ENCODE measurements at places on chromosomes 3 and 15.

DNA sequence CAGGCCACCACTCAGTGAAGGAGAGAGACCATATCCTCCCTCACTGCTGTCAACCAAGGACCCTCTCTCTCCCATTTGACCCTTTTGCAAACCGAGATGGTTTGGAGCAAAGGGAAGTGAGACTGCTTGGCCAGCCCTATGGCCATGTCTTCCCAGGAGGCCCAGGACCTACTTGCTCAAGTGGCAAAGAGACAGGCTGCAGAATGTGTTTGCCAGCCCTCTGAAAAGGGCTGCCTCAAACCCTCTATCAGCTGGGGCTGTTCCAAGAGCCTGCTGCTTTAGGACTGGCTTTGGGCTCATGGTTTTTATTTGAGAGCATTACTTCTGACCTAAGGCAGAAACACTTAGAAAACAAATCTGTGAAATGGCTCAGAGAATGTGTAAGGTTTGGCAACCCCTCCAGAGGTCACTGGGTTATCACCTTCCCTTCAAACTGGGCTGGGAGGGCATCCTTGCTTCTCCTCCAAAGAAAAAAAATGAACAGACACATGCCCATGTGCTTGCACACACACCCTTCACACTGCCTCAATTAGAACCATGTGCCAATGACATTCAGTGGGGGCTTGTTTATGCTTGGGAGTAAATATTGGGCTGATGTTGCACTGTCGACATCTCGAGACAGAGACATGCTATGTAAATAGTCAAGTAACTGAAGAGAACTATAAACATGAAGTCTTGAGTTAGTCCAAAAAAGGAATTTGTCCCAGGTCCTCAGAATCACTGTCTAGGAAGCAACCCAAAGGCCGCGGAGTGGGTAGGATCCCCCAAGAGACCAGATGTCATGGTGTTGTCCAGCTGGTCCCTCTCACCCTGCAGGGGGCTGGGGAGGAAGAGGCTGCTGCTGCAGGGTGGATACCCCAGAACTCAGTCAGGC lies 49.8 kb upstream of the CTDSPL start:
- no peak for DNase-seq

DNA sequence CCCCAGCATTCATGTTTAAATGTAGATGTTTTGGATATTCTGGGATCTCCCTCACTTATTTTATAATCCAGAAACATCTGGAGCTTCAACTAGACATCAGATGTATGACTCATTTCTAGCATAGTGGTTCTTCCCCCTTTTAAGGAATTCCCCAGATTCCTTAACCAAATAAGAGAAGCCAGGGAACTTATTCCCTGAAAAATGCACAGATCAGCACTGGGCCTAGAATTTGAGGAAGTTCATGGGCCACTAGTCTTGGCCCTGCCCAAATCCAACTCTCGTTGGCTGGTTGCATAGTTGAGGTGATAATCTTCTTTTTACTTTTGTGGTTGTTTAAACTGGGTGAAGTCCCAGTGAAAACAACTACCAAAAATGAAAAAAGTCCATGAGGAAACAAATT lies 20.4 kb downstream of the RARRES1 start:
- no peak for DNase-seq

- no peak for DNase-seq
These were observed 156.7 kb downstream of the TMCO5A start for GRCh38 chr15:38091078-38091645.

DNA sequence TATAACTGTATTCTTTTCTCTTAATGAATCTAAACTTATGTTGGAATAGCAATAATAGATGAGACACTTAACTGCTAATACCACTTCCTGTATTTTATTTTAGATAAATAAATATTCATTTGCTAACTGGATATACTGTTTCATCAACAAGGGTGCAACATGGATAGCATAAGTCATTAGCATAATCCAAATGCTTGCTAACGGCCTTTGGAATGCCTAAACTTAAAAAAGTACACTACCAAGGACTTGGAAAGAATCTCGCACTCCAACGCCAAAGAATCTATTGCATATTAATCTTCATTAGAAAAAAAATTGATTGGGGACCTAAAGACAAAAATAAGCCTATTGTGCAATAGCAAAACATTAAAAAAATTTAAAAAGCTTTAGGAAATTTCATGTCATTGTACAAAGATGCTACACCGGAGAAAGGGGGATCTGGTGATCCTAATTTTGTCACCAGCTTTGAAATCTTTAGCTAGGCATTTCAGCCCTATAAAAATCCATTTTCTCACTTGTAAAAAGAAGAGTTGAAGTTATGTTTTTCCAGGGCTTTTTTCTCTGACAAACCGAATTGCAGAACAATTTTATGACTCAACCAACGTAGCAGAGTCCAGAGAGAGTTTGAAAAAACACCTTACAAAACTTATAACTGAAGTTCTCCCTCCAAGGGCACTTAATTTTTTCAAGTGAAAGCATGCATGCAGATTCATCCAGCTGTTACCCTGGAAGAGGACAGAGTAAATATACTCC lies 4.1 kb downstream of the VGLL3 start:
- DNase-seq: no peak

DNA sequence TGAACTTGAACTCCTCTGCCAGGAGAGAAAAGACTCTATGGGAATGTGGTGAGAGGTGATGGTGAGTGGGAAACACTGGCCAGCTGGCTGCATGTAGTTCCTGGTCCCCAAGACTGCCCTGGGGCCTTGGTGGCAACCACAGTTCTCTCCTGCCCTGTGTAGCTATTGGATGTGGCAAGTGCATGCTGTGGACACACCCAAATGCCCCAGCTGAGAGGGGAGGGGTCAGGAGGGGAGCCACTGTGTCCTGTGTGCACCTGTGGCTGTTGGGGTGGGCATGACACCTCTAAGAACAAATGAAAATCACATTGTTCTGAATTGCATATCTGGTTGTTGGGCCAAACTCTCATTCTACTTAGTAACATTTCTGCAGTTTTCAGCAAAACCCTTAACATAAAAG lies 409.6 kb downstream of the NSUN3 start:
- no peak for DNase-seq

DNA sequence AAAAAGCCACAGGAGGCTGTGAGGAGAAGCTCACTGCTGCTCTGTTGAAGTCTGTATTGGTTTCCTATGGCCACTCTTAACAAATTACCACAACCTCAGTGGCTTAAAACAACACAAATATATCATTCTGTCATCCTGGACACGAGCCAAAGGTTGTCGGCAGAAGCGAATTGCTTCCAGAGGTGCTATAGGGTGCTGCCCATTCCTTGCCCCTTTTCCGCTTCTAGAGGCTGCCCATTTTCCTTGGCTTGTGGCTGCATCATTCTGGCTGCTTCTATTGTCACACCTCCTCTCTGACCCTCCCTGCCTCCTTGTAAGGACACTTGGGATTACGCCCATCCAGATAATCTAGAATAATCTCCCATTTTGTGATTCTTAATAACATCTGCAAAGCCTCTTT lies 6.4 kb upstream of the SACM1L start:
- no peak for DNase-seq

GRCh38 chr15:80710635-80711554 lies 15.8 kb downstream of the ABHD17C start:
- DNase-seq: no peak

- DNase-seq: no peak
These were observed 151.8 kb downstream of the MEX3B start for GRCh38 chr15:81894061-81894460.

GRCh38 chr15:101038327-101039003 lies 119.3 kb downstream of the LRRK1 start:
- no peak for DNase-seq

DNA sequence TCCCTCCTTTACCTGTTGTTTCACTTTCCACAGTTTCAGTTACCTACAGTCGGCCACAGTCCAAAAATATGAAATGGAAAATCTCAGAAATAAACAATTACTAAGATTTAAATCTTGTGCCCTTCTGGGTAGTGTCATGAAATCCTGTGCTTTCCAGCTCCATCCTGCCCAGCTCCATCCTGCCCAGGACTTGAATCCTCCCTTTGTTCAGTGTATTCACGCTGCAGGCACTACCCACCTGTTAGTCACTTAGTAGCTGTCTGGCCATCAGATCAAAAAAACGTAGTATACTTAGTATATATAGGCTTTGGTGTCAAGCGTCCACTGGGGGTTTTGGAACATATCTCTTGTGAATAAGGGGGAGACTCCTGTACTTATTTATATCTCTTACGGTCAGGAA lies 329.0 kb upstream of the SEMA6D start:
- no peak for DNase-seq

GRCh38 chr3:45164056-45164455 lies 17.9 kb upstream of the CDCP1 start:
- DNase-seq: no peak

DNA sequence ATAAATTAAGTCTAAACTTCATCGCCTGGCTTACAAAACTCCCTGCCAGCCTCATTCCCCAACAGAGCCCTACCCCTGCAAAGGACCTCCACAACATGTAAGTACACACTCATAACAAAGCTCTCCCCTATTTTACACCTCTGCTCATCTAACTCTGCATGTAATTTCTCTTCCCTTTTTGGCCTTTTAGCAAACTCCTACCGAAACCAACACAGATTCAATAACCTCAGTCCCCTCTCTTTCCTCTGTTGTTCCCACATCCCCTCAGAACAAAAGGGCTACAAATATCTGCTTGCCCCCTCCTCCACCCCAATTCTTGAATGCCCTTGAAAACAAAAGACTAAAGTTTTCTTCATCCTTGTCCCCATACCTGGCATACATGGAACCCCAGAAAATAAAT lies 662 bp downstream of the UBL7 start:
- DNase-seq: no peak

DNA sequence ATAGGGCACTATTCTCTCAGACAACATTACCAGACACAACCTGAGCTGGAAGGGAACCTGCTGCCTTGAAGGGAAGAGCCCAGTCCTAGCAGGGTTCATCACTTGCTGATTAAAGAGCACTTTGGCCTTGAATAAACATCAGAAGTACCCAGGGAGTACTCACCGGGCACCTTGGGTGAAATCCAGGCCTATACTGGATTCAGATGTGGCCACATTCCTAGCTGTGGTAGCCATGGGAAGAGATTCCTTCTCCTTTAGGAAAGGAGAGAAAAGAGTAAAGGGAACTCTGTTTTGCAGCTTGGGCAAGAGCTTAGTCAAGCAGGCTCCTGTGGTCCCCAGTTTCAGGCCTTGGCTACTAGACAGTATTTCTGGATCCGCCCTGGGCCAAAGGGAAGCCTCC lies 195.0 kb downstream of the SPATA16 start:
- DNase-seq: no peak

GRCh38 chr3:45955017-45955647 lies 11.9 kb downstream of the CXCR6 start:
- no peak for DNase-seq

GRCh38 chr3:85781806-85782205 lies 823.0 kb downstream of the CADM2 start:
- peak; percentile 57 for DNase-seq

DNA sequence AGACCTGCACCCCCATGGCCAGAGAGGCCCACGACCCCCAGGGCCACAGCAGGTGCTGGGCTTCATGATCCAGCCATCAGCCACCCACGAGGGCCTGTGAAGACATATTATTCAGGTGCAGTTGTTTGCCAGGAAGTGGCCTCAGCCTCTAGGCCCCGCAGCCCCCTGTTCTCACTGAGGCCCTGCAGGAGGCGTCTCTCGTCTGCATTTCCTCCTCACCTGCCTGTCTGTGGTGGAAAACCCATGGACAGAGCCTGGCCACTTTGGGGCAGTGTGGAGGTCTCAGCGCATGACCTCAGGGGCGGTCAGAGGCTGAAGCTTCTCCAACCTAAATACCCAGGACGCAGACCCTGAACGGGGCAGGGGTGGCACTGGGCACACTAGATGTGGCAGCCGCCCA lies 18.6 kb downstream of the UROC1 start:
- DNase-seq: no peak

GRCh38 chr3:158314426-158315357 lies 204.8 kb downstream of the RSRC1 start:
- DNase-seq: no peak

DNA sequence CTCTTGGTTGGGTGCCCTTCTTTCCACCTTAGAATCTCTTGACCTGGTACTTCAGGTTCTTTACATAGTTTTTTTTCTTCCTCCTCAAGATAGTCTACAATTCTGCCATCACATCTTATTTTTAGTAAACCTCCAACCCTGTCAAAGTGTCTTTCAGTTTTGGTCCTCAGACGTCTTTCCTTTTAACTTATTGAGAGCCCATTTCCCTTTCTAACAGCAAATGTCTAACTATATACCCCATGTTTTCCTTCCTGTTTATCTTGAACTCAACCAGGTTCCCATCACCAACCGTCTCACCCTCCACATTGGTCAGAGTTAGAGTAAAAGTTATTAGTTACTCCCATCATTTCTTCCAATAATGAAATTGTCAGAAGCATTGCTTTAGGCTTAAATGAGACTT lies 10.4 kb downstream of the KBTBD12 start:
- DNase-seq: no peak

DNA sequence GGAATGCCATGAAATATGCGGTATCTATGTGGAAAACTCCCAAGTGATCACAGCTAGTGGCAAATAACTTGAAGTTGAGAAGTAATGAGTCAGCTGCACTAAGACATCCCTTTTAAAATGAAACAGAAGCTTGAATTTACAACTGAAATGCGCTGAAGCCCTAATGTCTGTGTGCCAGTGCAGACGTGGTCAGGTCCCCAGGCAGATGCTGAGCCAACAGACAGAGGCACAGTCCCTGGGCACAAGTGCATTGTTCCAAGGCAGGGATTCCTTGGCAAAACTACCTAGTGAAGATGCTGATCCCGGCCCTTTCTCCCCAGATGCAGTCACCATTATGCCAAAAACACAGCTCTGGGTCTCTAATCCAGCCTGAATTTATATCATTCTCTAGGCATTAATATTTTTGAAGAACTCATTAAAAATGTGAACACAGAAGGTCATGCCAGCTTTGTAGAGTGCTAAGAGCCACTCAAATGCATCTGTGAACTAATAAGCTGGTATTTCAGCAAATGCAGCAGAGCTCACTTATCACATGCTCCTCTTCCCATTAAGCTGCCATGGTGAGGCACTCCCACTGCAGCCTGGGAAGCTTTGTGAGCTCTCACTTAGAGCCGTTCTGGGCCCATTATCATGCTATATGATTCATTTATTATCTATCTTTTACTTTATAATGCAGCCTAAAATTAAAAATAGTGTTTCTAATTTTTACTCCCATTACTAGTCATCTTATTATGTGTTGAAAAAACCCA lies 200.1 kb downstream of the GABRB3 start:
- DNase-seq: no peak

- DNase-seq: no peak
These were observed 397.2 kb downstream of the OCA2 start for GRCh38 chr15:27701956-27702355.

- DNase-seq: no peak
These were observed 28.6 kb upstream of the PLXNA1 start for GRCh38 chr3:126954141-126954842.

GRCh38 chr15:41798607-41799487 lies 24.6 kb downstream of the MAPKBP1 start:
- no peak for DNase-seq

- DNase-seq: peak; percentile 63
These were observed 108.9 kb downstream of the ATG7 start for GRCh38 chr3:11381141-11381540.

- no peak for DNase-seq
These were observed 25.5 kb upstream of the HHATL start for GRCh38 chr3:42728056-42728455.
